ENCODE measurements at places on chromosomes 5 and 9.

DNA sequence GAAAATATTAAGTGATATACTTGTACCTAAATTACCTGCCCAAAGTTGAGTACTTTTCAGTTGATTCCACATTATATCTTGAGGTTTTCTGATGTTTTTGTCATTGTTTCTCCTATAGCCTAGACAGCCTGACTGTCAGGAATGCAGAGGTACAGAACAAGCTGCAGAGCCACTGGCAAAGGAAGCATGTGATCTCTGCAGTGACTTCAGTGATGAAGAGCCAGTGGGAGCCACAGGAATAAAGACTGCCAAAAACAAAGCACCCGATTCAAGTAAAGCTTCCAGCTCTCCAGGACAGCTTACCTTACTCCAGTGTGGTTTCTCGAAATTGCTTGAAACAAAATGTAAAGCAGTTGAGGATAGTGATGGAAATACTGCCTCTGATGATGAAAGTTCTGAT is 96.3 kb downstream of the ERCC6L2 start:
- DNase-seq: no peak

- DNase-seq: no peak
Observed at GRCh38 chr5:35545190-35545589, 72.5 kb upstream of the SPEF2 start.

DNA sequence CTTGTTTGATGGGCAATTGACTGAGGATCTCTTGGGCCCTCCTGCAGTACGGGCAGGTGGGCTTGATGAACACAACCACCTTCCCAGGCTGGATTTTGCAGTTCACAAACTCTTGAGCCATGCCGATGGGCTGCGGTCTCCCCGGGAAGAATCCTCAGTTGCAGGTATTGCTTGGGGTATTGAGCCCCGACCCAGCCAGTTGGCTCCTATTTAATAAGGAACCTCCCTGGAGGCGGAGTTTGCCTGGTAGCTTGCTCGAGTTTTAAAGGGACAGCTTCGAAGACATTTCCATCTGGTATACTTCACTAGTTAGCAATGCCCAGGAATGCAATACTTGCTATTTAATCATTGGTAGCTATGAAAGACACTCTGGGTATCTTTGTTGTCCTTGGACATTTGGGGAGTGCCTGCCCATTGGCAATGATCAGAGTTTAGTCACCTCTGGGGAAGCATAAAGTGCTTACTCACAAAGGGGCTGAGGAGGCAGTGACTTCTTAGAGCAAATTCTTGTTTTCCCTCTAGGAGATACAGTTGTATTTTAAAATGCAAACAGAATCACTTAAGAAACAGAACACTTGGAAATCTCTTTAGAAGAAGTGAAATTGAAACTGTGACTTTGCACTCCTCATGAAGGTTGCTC is at the start of gene GLRX:
GLRX (minus strand) TSS at position 185 of the 640 bp plus-strand sequence; CDS start at position 121, 64 bp downstream.
- peak; percentile 60 for DNase-seq

- DNase-seq: no peak
Observed at GRCh38 chr5:142446131-142446959, 121.5 kb upstream of the SPRY4 start.

GRCh38 chr5:76953551-76954382 is 922 bp downstream of the CRHBP start:
- DNase-seq: no peak

DNA sequence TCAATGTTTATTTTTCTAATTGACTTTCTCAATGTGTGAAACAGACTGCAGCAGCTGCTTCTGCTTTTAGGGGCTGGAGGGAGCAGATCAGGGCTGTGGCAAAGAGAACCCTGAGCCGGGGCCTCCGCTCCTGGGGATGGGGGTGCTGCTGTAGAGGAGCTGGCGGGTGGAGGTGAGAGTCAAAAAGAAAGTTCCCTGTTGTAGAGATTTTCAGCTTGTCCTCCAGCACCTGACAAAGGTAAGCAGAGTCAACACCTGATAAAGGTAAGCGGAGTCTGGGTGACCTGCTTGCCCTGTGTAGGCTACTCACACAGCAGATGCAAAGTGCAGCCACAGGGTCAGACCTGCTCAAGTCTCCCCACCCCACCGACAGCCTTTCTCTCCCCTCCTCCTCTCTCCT is 252.4 kb upstream of the IRX1 start:
- peak; percentile 19 for DNase-seq

DNA sequence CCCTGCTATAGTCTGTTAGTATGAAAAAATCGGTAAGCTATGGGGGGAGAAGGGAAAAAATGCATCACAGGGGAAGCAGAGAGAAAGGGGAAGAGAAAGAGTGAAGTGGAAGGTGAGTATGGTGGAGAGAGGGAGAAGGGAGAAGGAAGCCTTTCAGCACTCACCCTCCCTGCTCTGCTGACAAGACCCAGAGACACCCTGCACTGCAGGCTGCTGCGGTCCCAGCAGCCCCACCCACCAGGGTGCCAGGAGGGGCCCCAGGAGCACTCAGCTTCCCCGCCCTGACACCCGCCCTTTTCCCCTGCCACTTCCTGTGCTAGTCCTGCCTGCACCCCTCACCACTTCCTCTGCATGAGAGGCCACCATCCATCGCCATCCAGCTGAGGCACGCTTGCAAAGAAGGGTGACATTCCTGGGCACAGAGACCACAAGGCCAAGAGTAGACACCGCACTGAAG is 12.7 kb downstream of the STK10 start:
- DNase-seq: no peak

GRCh38 chr9:72165326-72165725 is 16.1 kb downstream of the GDA start:
- DNase-seq: no peak

DNA sequence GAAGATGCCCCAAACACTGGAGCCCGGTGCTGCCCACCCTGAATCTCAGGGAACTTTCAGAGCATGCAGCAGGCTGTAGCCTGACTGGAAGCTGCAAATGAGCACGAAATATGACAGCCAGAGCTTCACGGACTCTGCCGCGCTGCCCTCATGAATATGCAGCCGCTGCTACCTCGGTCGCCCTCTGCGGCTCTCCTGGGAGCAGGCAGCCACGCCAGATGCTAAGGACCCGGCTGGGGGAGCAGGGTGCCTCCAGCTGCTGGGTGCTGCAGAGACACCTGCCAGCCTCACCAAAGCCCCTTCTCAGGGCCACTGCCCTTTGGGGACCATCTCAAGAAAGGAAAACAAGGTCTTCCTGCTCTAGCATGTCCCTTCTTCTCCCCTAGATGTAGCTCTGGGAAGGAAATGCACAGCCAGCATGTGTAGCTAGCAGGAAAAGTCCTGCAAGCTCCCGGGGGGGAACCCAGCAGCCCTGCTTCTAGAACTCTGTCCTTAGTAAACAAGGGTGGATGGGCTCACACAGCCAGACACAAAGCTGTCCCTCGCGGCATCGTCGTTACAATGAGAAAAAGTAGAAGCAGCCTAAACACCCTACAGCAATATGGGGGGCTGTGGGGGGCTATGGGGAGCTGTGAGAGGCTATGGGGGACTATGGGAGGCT is 56.8 kb upstream of the OLFM1 start:
- DNase-seq: no peak

GRCh38 chr9:91116211-91116610 is 245.5 kb downstream of the AUH start:
- no peak for DNase-seq

DNA sequence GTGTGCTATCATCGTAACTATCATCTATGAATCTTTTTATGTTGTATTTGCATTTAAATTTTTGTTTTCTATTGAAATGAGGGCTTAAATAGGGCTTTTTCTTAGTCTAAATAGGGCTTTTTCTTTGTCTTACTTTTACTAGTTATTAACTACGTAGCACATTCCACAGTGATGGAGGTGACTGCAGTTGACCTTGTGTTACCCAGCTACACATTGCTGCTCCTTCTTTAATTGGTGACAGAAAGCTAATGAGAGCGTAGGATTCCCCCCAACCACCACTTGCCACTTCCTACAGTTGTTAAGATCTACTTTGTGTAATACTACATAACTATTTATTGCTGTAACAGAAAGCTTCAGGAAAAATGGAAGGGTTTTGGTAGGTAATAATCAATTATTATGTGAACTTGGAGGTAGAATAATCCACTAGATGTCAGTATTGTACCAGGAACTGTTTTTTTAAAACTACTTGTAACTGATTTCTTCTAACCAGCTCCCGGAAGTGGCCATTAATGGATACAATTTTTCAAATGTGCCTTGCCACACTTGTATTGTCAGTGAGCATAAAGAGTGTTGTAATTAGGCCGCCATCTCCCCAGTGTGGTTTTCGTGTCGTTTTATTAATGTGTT is 18.0 kb downstream of the MTRR start:
- DNase-seq: no peak

DNA sequence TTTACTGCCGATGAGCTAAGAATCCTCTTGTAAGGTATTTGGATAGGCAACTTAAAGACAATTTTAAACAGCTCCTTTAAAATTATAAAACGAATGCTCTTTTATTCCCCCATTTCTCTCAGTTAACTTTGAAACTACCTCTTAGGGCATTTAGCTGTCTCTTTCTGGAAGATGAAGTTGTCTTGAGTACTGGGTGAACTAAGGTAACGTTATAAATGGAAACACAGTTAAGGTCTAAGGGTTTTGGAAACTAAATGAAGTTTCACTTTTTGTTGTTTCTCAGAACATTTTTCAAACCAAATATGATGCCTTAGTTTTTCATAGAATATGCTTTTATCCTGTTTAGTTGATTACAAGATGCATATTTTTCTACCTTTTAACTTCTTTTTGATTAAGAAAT is 6.8 kb downstream of the UBE2R2 start:
- DNase-seq: no peak

DNA sequence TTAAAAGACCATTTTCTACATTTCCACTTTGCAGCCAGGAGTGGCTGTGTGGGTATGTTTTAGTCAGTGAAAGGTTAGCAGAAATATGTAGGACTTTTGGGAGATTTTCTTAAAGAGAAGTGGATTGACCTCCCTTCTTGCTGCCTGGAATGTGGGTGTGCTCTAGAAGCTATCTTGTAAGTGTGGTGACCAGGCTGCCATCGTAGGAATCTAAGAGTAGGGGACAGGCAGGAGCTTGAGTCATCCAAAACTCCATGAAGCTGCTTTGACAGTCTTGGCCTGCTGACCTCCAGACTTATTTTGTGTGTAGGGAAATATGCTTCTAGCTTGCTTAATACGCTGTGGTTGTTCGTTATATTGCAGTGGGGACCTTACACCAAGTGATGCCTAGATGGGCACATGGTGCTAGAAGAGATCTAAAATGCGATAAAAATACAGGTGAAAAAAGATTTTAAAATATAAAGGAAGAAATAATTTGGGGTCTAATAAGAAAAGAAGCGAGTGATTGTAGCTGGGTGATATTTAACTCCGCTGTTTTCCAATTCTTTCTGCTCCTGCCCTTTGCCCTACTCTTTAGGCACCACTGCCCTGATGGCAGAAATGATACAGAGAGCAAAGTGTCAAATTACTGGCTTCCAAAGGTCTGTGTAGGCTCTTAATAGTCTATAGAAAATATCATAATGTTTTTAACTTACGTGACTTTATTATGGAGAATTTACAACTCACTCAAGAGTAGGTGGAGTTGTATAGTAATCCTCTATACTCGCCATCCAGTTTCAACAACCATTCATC is 298.2 kb upstream of the ZNF608 start:
- no peak for DNase-seq

- DNase-seq: no peak
Observed at GRCh38 chr5:72035831-72036230, 71.4 kb upstream of the MAP1B start.

DNA sequence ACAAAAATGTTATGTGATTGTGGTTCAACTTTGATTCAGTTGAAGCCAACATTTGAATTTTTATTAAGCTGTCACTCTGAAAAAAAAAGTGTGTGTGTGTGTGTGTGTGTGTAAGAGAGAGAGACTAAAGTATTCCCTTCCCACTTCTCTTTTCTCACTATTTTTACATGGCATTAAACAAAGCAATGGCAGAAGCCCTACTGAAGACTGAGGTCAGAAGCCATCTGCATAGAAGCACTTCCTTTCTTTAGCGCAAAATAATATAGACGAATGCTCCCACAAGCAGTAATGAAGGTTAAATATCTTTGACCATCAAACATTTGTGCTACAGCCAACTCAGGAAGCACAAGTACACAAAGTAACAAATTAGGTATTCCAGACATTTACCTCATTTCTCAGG is 540.5 kb downstream of the KCTD16 start:
- no peak for DNase-seq

- no peak for DNase-seq
Observed at GRCh38 chr9:23538067-23538402, 288.0 kb downstream of the ELAVL2 start.

GRCh38 chr9:14441976-14442651 is 128.2 kb upstream of the NFIB start:
- no peak for DNase-seq

GRCh38 chr5:38677636-38678035 is 121.2 kb upstream of the LIFR start:
- no peak for DNase-seq

GRCh38 chr9:86856259-86856658 is 91.0 kb downstream of the GAS1 start:
- no peak for DNase-seq

DNA sequence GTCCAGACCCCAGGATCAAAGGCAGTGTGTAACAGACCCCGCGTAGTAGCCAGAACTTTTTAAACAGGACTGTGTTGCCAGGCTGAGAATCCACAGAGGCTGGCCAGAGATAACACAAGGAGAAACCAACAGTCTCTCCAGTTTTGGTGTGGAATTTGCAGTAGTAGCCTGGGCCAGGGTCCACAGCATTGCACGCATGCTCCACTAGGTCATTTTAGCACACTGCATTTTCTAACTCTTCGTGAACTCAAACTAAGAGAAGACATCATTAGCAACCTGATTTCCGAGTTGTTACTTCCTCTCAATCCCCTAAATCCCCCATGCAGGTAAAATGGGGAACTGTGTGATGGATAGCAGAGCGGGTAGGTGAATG is 119.6 kb downstream of the BOD1 start:
- no peak for DNase-seq

- DNase-seq: no peak
Observed at GRCh38 chr5:178152491-178153444, 917 bp downstream of the NHP2 start.

DNA sequence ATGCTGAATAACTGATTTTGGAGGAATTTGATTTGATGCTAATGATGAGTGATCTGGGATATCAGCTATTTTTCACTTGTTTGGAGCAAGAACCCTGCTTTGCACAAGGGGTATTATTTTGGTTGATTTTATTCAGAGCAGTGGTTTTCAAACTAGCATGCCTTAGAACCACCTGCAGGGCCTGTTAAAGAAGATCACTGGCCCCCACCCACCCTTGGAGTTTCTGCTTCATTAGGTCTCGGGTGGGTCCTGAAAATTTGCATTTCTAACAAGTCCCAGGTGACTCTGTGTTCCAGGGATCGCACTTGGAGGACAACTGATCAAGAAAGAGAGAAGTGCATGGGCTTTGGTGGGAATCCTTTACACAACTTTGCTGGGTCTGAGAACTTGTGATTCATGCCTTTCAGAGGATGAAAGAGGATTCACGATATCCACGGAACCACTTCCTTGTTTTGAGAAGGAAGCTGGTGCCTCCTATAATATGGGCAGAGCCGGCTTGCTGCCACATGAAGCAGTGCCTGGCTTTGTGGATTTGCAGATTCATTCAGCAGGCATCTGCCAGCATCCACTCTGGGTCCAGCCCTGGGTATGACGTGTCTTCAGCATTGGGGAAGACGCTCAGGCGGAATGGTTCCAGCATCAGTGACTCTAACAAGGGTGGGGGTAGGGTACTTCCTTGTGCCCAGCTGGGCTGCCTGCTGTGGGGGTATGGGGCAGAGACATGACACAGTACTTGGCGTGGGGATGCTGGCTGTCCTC is 106.6 kb upstream of the PITX1 start:
- no peak for DNase-seq

GRCh38 chr9:126819482-126819881 is 14.6 kb downstream of the ZBTB43 start:
- DNase-seq: no peak

GRCh38 chr5:109316634-109317033 is 93.1 kb downstream of the PJA2 start:
- DNase-seq: no peak

Data from breast epithelium (tissue), 4 donors.